Dorsolateral prefrontal cortex (tissue), 122 donors: ENCODE measurements at places on chromosomes 7 and 10.

- no peak for DNase-seq
Measured at GRCh38 chr7:142882338-142882678, 3.2 kb downstream of the TRPV6 start.

GRCh38 chr7:142636751-142637150 lies 112.5 kb upstream of the PRSS1 start:
- DNase-seq: no peak

- DNase-seq: peak; percentile 12
Measured at GRCh38 chr10:132675031-132675740, 110.8 kb downstream of the NKX6-2 start.

GRCh38 chr10:5816170-5816569 lies 2.9 kb upstream of the GDI2 start:
- no peak for DNase-seq

- no peak for DNase-seq
Measured at GRCh38 chr10:32077896-32078485, 21.8 kb upstream of the KIF5B start.

DNA sequence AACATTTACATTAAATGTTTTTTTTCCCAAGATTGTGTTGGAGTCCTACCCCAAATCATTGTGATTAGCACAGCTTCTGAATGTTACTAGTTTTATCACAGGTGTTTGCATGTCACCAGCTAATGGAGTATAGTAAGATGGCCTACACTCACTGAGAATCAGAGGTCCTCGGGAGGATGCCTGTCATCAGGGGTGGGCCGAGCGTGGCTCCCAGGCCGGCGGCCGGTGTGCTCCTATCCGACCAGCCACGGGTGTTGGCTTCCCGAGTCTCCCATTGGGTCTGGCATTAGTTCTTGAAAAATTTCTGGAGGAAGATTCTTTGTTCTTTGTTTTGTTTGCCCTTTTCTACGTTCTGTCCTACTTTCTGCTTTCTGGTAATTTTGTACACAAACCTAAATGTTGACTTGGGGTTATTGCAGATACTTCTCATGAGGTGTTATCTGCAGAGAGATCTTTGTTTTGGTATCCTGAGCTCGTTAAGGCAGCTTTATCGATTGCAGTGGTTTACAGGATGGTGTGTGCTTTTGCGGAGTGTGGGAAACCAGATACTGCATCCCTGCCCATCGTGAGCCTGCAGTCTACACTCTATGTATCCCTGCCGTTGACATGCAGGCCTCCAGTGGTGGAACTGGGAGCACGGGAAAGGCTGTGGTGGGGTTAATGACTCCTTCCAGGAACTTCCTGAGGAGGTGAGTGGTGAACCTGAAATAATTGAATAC lies 67.3 kb upstream of the DNAJB6 start:
- no peak for DNase-seq

DNA sequence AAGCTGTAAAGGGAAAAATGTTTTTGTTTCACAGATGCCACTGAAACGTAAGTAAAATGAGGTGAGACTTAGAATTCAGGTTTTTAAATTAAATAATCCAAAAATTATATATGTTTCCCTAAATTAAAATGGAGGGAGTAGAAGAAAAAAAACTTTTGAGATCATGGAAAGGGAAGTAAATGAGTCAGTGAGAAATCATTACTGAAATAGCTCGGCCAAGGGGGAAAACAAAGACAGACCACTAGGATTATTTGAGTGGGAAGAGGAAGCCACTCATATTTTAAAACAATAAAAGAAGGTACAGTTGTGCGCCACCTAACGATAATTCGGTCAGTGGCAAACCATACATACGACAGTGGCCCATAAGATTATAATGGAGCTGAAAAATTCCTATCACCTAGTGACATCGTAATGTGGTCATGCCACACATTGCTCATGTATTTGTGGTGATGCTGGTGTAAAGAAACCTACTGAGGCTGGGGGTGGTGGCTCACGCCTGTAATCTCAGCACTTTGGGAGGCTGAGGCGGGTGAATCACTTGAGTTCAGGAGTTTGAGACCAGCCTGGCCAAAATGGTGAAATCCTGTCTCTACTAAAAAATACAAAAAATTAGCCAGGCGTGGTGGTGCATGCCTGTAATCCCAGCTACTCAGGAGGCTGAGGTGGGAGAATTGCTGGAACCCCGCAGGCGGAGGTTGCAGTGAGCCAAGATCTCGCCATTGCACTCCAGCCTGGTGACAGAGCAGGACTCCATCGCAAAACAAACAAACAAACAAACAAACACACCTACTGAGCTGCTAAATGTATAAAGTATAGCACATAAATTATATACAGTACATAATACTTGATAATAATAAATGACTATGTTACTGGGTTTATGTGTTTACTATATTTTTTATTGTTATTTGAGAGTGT lies 64.7 kb downstream of the MKX start:
- DNase-seq: no peak

DNA sequence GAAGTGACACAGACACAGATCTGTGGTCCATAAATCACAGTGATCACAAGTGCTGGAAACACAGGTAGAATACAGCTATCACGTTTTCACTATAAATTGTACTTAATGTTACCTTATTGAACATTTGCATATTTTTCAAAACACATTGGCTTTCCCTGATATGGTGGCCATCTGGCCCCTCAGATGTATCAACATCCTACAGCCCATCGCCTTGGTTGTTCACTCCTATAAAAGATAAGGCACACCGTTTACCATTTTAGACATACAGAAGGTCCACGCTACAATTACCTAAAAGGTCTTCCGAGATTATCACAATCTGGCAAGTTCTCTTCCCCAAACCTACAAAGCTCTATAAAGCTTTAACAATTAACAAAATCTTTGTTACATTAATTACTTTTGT lies 91.4 kb downstream of the SRPK2 start:
- no peak for DNase-seq

DNA sequence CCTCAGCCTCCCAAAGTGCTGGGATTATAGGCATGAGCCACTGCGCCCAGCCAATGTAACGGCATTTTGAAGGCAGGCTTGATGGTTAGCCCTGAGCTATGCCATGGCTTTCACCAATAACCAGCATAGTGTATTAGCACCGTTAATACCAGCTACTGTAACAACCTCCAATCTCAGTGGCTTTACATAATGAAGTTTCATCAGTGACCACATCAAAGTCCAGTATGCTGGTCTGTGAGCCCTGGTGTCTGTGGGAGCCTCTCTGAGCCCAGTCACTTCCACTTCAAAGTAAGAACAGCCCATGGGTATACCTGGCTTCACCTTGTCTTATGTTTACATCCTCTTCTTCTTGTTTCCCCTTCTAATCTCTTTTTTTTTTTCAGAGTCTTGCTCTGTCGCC lies 11.6 kb upstream of the ZDHHC4 start:
- DNase-seq: no peak

- DNase-seq: no peak
Measured at GRCh38 chr10:69474742-69475432, 23.6 kb downstream of the TSPAN15 start.

DNA sequence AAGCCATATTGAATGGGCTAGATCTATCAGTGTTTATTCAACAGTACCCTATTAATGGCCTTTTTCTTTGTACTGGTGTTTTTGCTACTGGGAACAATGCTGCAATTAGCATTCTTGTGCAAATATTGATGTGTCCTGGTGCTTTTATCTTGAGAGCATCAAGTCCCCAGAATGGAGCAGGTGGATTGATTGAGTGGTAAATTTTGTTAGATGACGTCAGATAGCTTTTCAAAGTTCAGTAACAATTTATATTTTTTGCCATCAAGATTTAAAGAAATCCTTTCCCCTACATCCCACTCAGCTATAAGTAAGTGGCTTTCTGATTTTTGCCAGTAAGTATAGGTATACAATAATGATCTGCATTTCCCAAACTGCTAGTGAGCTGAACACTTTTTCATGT lies 63.4 kb upstream of the SYPL1 start:
- DNase-seq: no peak

DNA sequence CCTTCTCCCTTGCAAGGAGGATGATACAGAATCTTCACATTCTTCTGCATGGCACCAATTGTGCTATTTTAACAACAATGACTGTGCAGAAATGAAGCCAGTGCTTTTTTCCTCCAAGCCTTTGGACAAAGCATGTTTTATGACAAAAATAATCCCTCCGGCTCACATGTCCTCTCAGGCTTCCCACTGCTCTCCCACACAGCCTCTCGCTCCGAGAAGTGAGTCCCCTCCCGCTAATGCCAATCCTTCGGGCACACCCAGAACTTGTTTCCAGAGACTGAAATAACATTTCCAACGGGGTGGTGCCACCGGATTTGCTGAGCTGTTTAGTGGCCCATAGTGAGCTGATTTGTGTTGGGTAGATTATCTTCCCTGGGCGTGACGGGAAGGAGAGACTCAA lies 35.8 kb downstream of the RBM17 start:
- DNase-seq: peak; percentile 78

DNA sequence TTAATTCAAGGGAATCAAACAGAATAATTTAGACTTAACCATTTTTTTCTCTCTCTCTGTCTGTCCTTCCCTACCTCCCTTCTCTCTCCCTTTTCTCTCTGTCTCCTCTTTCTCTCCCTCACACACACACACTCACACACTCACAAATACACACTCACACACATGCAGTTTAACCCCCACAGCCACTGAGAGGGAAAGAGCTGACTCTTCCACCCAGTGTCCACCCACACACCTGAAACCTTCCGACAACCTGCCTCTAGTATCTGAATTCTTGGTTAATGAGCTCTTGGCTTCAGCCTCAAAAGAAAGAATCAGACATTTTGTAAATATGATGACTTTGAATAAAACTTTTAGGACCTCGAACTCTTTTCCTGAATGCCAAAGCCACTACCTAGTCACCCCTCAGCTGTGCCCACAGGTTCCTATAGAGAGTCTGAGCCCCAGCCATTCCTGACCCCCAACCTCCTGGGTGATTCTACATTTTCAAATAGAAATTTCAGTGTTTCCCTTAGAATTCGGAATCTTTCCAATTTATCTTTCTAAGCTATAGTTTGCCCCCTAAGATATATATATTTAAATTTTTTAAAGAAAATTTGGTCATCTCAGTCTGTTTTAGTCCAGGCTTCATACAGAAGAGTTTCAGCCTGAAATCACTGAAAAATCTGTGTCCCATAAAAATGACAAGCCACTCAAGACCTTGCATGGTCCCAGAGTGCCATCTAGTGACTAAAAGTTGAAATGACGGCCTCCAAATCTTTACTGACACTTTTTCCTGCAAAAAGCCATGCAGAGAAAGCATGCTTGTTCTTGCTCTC lies 202.8 kb downstream of the IPMK start:
- no peak for DNase-seq

DNA sequence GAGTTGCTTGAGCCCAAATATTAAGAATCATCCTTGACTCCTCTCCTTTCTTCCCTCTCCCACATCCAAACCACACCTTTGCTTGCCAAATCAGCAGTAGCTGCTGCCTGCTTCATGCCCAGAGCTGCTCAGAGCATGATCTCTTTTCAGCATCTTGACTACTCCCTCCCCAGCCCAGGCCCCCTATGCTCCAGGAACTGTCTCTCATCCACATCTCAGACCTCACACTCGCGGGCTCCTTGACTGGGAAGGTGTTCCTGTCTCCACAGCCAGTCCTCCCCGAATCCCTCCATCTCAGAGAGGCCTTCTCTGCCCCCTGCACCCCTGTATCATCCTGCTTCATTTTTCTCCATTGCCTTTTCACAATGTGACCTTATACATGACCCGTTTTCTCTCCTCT lies 157.0 kb downstream of the DNAJB6 start:
- no peak for DNase-seq

DNA sequence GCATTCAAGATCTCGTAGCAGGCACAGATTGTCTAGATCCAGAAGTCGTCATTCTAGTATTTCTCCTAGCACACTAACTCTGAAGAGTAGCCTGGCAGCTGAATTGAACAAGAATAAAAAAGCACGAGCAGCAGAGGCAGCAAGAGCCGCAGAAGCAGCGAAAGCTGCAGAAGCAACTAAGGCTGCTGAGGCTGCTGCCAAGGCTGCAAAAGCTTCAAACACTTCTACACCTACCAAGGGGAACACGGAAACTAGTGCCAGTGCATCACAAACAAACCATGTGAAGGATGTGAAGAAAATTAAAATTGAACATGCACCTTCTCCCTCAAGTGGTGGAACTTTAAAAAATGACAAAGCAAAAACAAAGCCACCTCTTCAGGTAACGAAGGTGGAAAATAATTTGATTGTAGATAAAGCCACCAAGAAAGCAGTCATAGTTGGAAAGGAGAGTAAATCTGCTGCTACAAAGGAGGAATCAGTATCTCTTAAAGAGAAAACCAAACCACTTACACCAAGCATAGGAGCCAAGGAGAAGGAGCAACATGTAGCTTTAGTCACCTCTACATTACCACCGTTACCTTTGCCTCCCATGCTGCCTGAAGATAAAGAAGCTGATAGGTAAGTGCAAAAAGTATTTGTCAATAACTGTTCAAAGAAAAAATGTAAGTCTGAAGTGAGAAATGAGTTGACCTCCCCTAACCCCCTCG lies 37.7 kb downstream of the CDK13 start:
- DNase-seq: peak; percentile 53

GRCh38 chr10:31808258-31809218 lies 120.1 kb downstream of the ARHGAP12 start:
- no peak for DNase-seq

- DNase-seq: no peak
Measured at GRCh38 chr10:62819141-62819920, 3.2 kb upstream of the EGR2 start.

GRCh38 chr10:2214805-2215204 lies 477.5 kb upstream of the ADARB2 start:
- DNase-seq: no peak

- DNase-seq: no peak
Measured at GRCh38 chr7:157970744-157971143, 616.9 kb downstream of the PTPRN2 start.

DNA sequence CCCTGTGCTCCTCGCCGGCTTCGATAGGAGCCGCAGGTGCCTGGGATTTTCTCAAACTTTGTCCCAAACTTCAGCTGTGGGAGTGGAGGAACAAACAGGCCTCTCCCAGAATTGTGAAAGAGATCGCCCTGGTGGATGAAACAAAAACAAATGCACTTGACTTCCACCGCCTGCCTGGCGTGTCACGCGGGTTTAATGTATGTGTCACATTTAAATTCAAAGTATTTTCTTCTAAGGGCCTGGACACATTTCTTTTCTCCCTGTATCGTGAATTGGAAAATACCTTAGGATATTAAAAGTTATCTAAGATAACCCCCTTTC lies 694 bp upstream of the WASL start:
- DNase-seq: no peak

GRCh38 chr10:110918643-110919348 lies at the start of gene BBIP1:
TSS of gene BBIP1 (minus strand) at chr10:110919180. CDS start at chr10:110918157, 1,023 bp downstream.
- peak; percentile 55 for DNase-seq

- DNase-seq: no peak
Measured at GRCh38 chr10:37711617-37712488, 145.6 kb downstream of the ZNF248 start.

DNA sequence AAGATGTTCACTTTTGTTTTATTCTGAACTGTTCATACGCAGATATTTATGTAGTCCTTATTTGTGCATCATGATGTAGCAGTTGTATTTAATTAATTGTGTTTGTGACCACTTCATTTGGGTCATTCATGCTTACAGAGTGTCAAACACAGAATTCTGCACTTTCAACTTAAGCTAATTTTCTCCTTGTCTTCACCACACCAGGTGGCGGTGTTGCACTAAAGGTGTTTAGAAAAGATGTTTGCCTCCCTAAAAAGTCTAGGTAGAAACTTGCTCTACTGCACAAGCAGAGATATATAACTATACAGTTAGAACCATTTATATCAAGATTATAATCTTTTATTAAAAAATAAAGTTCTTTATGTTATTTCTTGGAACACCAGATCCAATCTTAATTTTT lies 1.3 kb upstream of the TAS2R38 start:
- DNase-seq: no peak
